ENCODE measurements at places on chromosomes 13 and 19. TPM values are rescaled to one million over a fixed set of nuclear protein-coding genes. Genes with fewer than 3 reads are reported as not detected.

DNA sequence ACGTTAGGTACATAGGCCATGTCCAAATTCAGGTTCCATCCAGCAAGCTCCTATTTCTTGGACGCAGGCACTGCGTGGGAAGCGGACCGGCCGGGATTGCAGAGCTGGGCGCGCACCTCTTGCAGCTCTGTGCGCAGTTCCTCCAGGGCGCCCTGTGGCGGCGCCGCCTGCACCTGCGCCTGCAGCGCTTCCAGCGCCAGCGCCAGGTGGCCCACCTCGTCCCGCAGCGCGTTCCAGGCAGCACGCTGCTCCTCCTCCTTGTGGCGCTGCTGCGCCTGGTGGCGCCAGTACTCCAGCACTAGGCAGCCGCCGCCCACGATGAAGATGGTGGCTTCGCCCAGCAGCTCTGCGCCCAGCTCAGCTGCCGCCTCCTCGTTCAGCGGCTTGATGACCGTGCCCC, 31.1 kb downstream of the OPA3 start:
- no peak for DNase-seq

- DNase-seq = no peak
Observed at GRCh38 chr13:67229481-67230403, at the start of gene PCDH9. Gene PCDH9, minus strand, starts transcription at chr13:67230336. Its CDS starts 1,896 bp downstream, at chr13:67228440.

GRCh38 chr13:33434676-33435075, 149.1 kb upstream of the STARD13 start:
- DNase-seq = no peak

DNA sequence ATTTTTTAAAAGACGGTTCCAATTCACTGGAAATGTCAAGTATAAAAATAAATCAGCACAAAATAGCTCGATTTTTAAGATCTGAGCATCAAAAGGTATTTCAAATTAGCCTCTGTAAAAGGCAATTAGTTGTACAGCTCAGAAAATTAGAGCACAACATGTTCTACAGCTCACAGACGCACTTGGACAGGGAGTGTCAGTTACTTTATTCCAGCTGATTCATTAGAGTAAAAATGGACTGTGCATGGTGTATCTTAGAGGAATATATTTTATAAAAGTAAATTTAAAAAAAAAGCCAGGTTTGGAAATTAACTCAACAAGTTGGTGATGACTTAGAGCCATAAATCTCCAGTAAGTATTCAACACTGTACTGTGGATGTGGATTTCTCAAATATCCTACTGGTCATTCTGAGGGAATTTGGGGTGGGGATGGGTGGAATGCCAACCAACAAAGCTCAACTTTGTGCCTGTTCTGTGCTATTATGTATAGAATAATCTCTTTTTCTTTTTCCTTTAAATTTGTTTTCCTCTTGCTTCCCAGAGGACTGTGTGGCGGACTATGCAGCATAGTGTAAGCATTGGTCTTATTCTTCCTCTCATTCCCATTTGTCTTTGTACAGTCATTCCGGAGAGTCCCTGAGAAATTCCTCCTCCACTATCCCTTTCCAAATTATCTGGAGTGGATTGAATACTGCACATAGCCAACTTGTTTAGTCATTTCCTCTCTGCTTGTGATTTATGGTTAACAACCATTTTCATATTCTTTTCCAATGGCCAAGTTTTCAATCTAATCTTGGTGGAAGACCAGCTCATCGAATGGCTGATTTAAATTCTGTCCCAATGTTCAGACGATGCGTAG, 169.3 kb downstream of the DCT start:
- DNase-seq = peak; percentile 72

GRCh38 chr13:104595511-104595910, 1529.3 kb upstream of the SLC10A2 start:
- DNase-seq = no peak

OR10H1 gene
- polyA plus RNA-seq = 0.05 TPM

Data from muscle of back (tissue), 13 donors.